Aorta (tissue), 5 donors: ENCODE measurements at places on chromosomes 1 and 21. TPM values are rescaled to one million over a fixed set of nuclear protein-coding genes. Genes with fewer than 3 reads are reported as not detected.

DNA sequence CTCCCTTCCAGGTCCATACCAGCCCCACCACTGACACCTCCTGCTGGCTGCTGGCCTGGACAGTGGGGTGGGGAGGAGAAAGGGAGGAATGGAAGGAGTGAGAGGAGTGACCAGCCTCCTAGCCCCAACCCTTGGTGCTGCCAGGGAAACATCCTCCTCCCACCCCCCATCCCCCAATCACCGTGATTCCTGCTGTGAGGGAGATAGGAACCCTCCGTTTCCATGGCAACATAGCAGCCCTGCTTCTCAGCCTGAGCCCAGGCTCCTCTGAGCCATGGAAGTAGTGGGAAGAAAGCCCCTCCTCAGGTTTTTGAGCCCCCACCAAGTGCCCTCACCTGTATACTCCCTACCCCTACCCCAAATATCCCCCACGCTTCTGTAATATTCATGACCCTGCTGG lies 44.4 kb upstream of the SCMH1 start:
- no peak for DNase-seq
- no peak overlapping the region for H3K27ac ChIP-seq
- no peaks in the 10 kb centered on the region for H3K36me3 ChIP-seq
- H3K4me1 ChIP-seq, result no peaks in the 10 kb centered on the region
- H3K4me3 ChIP-seq, result no peak overlapping the region

DNA sequence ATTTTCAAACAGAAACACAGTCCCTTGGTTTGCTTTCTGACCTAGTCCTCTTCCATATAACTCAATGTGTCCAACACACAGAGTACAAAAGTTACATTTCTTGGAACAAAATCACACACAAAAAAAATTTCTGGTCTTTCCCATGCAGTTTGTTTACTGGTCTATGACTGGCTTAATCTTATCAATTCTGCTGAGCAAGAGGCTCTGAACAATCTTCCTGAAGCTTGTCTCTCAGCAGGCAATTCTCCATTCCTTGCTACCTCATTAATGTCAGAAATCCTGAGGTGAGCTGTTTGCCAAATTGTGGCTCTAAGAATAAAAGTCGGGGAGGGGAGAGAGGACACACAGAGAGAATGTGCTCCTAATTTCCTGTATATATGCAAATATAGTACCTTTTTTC lies 423.6 kb downstream of the HLX start:
- H3K36me3 ChIP-seq, result no peaks in the 10 kb centered on the region
- no peak for DNase-seq
- no peaks in the 10 kb centered on the region for H3K27me3 ChIP-seq
- H3K27ac ChIP-seq, result no peak overlapping the region

GRCh38 chr21:26743524-26743923 lies 101.7 kb downstream of the ADAMTS1 start:
- H3K4me1 ChIP-seq, result no peaks in the 10 kb centered on the region
- DNase-seq, result no peak
- H3K4me3 ChIP-seq, result no peak overlapping the region

DNA sequence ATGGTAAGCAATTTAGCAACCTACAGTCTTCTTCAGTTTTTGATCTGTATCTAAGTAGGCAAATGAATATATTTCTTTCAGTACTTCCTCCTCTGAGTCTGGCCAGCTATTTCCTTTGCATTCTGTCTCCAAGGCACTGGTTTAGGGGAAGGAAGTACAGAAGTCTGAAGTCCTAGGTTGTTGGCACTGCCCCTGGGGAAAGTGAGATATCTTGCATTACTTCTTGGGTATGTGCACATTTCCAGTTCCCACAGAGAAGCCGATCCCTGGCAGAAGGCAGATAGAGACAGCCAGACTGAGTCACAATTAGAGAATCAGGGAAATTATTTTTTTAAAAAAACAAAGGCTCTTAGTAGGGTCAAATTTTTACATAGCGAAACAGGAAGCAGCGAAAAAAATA lies 98.8 kb downstream of the RASAL2 start:
- no peak overlapping the region for H3K27ac ChIP-seq
- no peak overlapping the region for H3K4me3 ChIP-seq
- no peaks in the 10 kb centered on the region for H3K27me3 ChIP-seq

DNA sequence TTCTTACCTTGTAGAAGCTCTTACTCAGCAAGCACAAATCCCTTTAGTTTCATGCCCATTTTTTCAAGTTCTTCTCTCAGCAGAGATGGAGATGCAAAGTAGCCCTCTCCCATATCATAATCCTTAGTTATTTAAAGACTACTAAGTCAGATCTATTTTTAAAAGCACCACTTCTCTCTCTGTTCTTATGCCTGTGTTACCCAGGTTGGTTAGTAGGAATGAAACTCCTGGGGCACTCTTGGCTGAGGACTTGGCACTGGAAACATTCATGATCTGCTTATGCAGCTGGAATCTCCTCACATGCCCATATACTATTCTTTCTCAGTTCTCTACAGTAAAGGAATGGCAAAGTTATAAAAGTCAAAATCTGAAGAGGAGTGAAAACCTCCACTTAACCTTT lies 51.9 kb upstream of the PPP2R5A start:
- no peak overlapping the region for H3K4me3 ChIP-seq
- H3K27me3 ChIP-seq, result no peaks in the 10 kb centered on the region
- no peak overlapping the region for H3K27ac ChIP-seq
- H3K36me3 ChIP-seq, result no peaks in the 10 kb centered on the region
- H3K4me1 ChIP-seq, result peaks cover 3% of the 10 kb centered on the region

DNA sequence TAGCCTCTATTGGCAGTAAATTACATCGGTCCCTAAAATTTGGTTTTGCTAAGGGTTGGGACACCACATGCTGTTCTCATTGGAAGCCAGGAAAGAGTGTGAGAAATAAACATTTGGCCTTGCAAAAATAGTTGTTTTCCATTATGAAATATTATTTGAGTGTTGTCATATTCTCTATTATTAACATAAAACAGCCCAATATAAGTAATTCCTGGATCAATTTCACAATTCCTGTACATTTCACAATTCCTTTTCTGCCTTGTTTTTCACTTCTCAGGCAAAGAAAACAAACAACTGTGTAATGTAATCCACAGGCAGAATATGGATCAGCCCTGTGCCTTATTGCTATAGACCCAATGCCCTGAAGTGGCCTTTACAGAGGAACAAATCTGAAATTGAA lies 40.5 kb downstream of the C1orf87 start:
- no peaks in the 10 kb centered on the region for H3K27me3 ChIP-seq
- no peaks in the 10 kb centered on the region for H3K36me3 ChIP-seq
- DNase-seq, result no peak
- H3K27ac ChIP-seq, result no peak overlapping the region

DNA sequence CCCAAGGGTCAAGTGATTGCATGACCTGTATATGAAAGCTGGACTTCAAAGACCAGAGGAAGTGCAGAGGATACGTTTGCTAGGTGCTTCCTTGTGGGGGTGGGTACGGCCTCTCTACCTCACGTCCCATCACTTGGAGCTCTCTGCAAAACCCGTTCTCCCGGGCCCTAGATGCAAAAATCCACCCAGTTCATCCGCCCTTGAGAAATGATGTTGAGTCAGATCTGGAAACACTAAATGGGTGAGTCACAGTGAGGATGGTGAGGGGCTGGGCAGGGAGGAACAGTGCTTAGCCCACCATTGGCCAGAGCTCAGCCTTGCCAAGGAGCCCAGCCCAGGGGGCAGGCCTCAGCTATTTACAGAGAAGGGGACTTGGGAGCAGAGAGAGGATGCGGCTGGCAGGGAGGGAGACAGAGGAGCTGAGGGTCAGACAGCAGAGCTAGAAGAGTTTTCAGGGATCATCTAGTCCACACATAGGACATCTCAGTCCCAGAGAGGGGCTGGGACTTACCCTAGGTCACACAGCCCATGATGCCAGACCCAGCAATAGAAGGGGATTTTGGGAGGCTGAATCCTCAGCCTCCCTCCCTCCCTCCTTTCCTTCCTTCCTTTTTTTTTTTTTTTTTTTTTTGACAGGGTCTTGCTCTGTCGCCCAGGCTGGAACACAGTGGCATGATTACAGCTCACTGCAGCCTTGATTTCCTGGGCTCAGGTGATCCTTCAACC lies 14.6 kb downstream of the ARHGEF10L start:
- no peaks in the 10 kb centered on the region for H3K27me3 ChIP-seq
- no peaks in the 10 kb centered on the region for H3K36me3 ChIP-seq
- DNase-seq, result peak; percentile 76
- H3K4me1 ChIP-seq, result no peaks in the 10 kb centered on the region

DNA sequence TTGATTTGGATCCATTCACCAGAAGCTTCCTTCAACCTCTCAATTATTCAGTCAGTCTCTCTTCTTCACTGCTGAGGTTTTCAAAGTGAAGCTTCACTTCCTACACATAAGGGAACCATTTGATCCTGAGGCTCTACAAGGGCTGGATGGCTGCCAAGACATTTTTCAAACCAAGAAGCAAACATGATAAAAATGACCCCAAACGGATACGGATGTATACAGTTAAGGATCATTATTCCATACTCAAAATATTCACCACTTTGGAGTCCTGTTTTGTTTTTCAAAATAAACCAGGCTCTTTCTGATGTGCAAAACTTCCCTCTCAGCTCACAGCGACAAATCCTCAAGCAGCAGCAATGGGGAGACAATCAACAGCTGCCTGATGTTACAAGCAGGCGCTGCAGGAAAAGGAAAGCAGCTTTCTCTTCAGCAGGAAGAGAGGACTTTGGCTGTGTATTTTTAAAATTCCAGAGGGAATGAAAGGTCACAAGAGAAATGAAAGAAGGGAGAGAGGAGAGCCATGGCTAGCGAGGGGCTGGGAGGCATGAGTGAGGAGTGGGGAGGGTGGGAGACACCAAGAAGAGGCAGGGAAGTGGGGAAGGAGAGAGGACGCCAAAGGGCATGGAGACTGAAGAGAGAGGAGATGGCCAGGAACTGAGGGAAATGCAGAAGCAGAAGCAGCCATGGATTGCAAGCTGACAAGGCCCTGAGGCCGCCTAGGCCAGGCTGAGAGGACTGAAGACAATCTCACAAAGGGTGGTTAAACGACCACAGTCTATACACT lies 145.4 kb downstream of the SLC45A1 start:
- peaks cover 1% of the 10 kb centered on the region for H3K4me1 ChIP-seq
- peak overlapping the region; percentile 72 for H3K27ac ChIP-seq
- no peaks in the 10 kb centered on the region for H3K36me3 ChIP-seq
- H3K4me3 ChIP-seq, result no peak overlapping the region
- no peaks in the 10 kb centered on the region for H3K27me3 ChIP-seq

DNA sequence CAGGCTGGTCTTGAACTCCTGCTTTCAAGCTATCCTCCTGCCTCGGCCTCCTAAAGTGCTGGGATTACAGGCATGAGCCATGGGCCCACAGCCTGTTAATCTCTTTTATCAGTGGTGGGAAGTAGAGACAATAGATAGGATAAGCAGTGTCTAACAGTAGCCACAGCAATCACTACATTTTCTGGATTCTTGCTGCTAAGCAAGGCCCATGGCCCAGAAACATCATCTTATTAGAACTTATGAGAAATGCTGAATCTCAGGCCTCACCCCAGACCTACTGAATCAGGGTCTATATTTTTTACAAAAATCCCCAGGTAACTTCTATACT lies 29.7 kb downstream of the IGFN1 start:
- no peaks in the 10 kb centered on the region for H3K36me3 ChIP-seq
- H3K4me1 ChIP-seq, result no peaks in the 10 kb centered on the region
- no peaks in the 10 kb centered on the region for H3K27me3 ChIP-seq
- H3K4me3 ChIP-seq, result no peak overlapping the region
- H3K27ac ChIP-seq, result no peak overlapping the region

GRCh38 chr1:8423692-8424538 lies 106.0 kb downstream of the SLC45A1 start:
- no peaks in the 10 kb centered on the region for H3K27me3 ChIP-seq
- peak overlapping the region; percentile 95 for H3K4me3 ChIP-seq

GRCh38 chr21:45267390-45267760 lies 20.3 kb downstream of the POFUT2 start:
- H3K4me1 ChIP-seq, result no peaks in the 10 kb centered on the region
- peaks cover 6% of the 10 kb centered on the region for H3K36me3 ChIP-seq
- H3K27me3 ChIP-seq, result no peaks in the 10 kb centered on the region

GRCh38 chr1:156336242-156336641 lies 1.9 kb downstream of the CCT3 start:
- H3K27ac ChIP-seq, result no peak overlapping the region
- H3K36me3 ChIP-seq, result no peaks in the 10 kb centered on the region
- no peak overlapping the region for H3K4me3 ChIP-seq
- DNase-seq, result no peak
- no peaks in the 10 kb centered on the region for H3K27me3 ChIP-seq

- H3K36me3 ChIP-seq, result no peaks in the 10 kb centered on the region
- H3K27ac ChIP-seq, result no peak overlapping the region
These were observed 7.7 kb downstream of the NTRK1 start for GRCh38 chr1:156868341-156868740.

DNA sequence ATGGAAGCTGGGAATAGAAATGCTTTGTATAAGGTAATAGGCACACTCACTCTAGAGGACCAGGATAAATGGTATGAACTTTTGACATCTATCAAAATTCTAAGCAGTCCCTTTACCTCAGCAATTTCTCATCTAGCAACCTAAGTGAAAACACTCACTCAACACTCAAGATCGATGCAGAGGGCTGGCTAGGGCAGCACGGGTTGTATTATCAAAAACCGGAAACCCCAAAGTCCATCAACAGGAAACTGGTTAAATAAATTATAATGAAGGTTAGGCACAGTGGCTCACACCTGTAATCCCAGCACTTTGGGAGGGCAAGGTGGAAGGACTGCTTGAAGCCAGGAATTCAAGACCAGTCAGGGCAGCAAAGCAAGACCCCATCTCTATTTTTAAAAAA lies 9.4 kb downstream of the USP48 start:
- H3K4me3 ChIP-seq, result no peak overlapping the region
- peak; percentile 4 for DNase-seq
- no peaks in the 10 kb centered on the region for H3K36me3 ChIP-seq
- H3K27ac ChIP-seq, result no peak overlapping the region

DNA sequence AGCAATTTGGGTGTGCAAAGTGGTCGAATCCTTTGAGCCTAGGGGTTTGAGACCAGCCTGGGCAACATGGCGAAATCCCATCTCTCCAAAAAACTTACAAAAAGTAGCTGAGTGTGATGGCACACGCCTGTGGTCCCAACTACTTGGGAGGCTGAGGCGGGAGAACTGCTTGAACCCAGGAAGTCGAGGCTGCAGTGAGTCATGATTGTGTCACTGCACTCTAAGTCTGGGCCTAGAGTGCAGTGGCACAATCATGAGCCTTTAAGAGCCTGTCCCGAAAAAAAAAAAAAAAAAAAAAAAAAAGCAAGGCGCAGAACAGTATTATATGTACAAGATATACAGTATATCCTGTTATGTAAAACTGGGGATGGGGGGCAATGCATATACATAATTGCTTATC lies 25.1 kb upstream of the HTR1D start:
- H3K27me3 ChIP-seq, result no peaks in the 10 kb centered on the region
- no peak for DNase-seq
- no peaks in the 10 kb centered on the region for H3K36me3 ChIP-seq
- no peak overlapping the region for H3K4me3 ChIP-seq
- H3K4me1 ChIP-seq, result no peaks in the 10 kb centered on the region

- no peak overlapping the region for H3K4me3 ChIP-seq
- H3K4me1 ChIP-seq, result no peaks in the 10 kb centered on the region
- DNase-seq, result no peak
- no peaks in the 10 kb centered on the region for H3K27me3 ChIP-seq
- H3K27ac ChIP-seq, result no peak overlapping the region
- H3K36me3 ChIP-seq, result no peaks in the 10 kb centered on the region
These were observed 9.8 kb upstream of the MYSM1 start for GRCh38 chr1:58709540-58710175.

GRCh38 chr1:222546548-222547259 lies 1.2 kb downstream of the HHIPL2 start:
- H3K36me3 ChIP-seq, result no peaks in the 10 kb centered on the region
- no peaks in the 10 kb centered on the region for H3K27me3 ChIP-seq
- no peak overlapping the region for H3K27ac ChIP-seq
- H3K4me1 ChIP-seq, result no peaks in the 10 kb centered on the region
- peak; percentile 54 for DNase-seq

Gene NDC1
- 6.8 TPM for total RNA-seq

Gene RASSF5
- total RNA-seq, result 18.2 TPM

Gene PADI2
- total RNA-seq, result 2.2 TPM

Gene MR1
- total RNA-seq, result 22.0 TPM

Gene KRTAP19-3
- total RNA-seq, result not detected

Gene OLFML2B
- total RNA-seq, result 82.6 TPM

Gene PAQR6
- total RNA-seq, result 2.8 TPM

Gene OR2T2
- total RNA-seq, result not detected
